ENCODE measurements at places on chromosomes 2 and 18. TPM values are rescaled to one million over a fixed set of nuclear protein-coding genes. Genes with fewer than 3 reads are reported as not detected.

C2orf80 gene
- total RNA-seq = not detected

SERPINB8 gene
- 25.8 TPM for total RNA-seq

PTPRN gene
- total RNA-seq = not detected

POTEI gene
- 0.48 TPM for total RNA-seq

GULP1 gene
- total RNA-seq = 22.2 TPM

SFTPB gene
- not detected for total RNA-seq

LRRC30 gene
- not detected for total RNA-seq

DCDC2C gene
- total RNA-seq = not detected

SP5 gene
- under 0.01 TPM for total RNA-seq

SERPINB13 gene
- total RNA-seq = not detected

ANKRD62 gene
- total RNA-seq = not detected
